T-helper 9 cell (primary cell): ENCODE measurements at places on chromosomes 6 and 20.

DNA sequence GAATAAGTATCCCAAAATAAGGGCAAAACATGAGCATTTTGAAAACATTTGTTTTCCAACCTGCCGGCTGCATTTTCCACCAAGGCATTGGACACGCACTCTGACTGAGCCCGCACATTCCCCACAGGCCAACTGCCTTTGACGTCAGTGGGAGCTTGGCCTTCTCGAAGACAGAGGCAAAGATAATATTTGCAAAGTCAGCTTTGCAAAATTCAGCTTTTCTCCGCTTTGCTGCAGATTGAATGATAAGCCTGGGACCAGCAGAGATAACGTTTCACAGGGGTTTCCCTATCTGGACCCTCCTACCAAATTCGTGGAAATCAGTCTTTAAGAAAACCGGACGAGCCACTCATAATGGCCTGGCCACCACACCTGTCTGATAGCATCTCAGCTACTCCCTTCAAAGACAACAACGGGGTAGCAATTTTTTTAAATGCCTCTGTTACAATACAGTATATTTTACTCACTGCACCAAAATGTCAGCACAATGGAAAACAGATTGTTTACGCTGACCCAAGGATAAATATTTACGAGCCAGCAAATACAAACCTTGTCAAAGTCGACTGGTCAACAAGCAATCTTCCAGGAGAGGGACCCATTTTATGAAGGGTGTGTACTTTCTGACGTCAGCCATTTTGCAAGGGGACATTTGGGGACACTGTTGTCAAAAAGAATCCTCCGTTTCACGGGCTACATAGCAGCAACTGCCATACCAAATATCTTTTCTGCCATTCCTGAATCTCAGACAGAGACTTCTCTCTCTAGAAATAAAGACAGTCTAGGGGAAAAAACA lies 100.5 kb downstream of the TFAP2A start:
- DNase-seq: no peak

DNA sequence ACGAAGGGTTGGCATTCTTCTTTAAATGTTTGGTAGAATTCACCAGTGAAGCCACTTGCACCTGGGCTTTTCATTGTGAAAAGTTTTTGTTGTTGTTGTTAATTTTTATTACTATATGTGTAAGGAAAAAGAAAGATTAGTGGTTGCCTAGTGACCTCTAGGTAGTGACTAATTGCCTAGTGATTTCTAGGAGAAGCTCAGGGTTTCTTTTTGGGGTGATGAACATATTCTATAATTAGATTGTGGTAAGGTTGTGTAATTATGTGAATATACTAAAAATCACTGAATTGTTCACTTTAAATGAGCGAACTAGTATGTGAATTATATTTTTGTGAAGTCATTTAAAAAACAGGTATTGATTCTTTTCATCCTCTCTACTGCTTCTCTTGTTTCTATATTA lies 123.8 kb upstream of the TMEM170B start:
- no peak for DNase-seq

GRCh38 chr6:51818520-51819022 lies 268.8 kb downstream of the PKHD1 start:
- DNase-seq: no peak

- no peak for DNase-seq
Measured at GRCh38 chr6:53059648-53060589, 5.3 kb upstream of the FBXO9 start.

- no peak for DNase-seq
Measured at GRCh38 chr6:150427037-150427602, 58.3 kb downstream of the IYD start.

DNA sequence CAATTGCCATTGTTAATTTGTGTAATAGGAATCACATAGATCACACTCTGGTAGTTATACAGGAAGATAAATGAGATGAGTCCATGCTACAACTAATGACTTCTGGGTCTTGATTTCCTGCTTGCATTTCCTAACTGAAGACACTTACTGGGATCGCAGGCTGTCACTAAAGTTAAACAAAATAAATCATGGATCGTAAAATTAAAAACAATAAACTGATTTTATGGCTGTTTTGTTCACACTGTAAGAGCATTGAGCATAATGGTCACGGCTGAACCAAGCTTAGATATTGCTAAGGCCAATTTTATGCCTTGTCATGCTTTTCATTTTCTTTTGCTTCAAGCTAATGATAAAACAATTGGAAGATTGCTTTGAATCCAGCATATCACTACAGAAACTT lies 332.5 kb upstream of the CITED2 start:
- DNase-seq: no peak

GRCh38 chr6:67880939-67881705 lies 754.0 kb upstream of the ADGRB3 start:
- DNase-seq: no peak

DNA sequence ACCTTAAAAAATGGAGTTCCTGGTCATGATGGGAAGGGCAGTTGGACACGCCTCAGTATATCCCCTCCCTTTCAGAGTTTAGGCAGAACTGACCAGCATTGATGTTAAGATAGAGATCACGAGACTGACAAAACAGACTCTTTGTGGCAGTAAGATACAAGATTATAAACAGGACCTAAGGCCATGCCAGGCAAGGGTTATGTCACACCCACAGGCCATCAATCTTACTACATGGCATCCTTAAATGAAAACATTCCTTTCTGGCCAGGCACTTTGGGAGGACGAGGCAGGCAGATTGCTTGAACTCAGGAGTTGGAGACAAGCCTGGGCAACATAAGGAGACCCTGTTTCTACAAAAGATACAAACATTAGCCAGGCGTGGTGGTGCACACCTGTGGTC lies 129.3 kb upstream of the MLN start:
- no peak for DNase-seq

- DNase-seq: no peak
Measured at GRCh38 chr6:2919401-2919800, 16.3 kb upstream of the SERPINB9 start.

DNA sequence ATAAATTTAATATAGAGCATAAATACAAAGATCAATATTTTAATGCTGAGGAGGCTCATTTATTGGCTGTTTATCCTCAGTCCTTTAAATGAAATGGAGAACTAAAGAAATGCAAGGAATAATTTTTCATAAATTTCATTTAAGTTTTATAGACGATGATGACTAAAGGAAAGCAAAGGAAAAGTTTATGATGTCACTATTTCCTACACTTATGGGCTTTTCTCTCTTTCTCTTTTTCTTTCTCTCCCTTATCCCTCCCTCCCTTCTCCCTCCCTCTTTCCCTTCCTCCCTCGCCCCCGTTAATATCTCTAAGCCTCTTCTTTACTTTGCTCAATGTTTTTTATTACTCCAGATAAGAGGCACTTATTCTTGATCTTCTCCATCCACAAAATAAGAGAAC lies 889.7 kb upstream of the FLRT3 start:
- DNase-seq: no peak

DNA sequence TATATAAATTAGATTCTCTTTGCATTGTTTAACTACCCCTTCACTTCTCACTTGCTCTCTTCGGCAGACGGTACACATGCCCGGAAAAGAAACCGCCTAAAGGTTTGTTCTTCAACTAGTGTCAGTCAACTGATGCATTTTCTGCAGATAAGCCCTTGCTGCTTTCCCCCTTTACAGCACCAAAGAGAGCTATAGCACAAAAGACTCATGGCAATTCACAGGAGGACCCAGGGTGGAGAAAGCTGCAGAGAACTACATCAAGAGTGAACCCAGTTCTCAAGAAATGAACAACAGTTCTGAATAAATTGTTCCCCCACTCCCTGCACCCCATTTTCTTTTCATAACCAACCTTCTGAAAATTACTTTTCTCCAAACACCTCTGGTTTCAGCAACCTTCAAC lies 8.9 kb downstream of the CD164 start:
- no peak for DNase-seq

GRCh38 chr20:38222923-38223742 lies 37.4 kb downstream of the KIAA1755 start:
- no peak for DNase-seq

- no peak for DNase-seq
Measured at GRCh38 chr6:36622901-36623546, 28.9 kb downstream of the SRSF3 start.

DNA sequence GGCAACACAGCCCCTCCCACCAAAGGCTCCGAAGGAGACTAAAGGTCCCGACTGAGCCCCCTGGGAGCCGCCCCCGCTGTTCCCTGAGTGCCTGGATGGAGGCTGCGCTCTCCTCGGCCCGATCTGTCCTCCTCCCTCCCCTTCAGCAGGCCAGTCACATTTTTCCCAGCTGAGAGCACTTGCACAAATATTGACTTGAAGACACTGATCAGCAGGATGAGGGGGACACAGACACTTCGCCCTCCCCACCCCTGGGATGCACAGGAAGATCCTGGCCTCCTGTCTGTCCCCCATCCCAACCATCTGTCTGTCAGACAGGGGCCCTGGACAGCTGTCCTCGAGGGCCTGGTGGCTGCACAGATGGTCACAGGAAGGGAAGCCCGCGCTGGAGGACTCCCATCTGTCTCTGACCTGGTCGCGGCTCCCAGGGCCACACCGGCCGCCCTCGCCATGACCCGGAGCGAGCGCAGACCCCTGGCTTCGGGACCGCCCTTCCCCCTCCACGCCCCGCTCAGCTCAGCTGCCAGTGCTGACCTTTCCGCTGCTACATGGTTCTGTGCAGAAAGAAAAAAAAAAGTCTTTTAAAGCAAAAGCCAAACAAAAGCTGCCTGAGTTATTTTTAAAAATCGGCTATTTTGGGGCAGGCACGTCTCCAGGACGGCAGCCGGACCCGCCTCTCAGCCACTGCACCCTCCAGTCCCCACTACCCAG lies 11.1 kb downstream of the LAMA5 start:
- DNase-seq: no peak

DNA sequence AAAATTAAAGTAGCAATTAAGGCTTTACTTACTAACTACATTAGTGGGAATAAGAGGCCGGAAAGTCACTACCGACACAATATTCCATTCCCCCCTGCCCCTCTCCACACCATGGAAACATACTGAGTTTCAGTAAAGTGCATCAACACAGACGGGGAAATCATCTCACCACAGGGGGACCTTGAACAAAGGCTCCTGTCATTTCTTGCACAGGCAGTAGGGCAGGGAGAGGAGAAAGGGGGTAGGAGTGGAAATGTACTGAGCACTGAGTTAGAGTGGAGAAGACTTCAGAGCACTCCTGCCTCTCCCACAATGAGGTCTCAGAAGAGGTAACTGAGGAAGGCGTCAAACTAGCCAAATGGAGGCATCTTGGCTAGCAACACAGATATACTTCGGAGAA lies 1426.9 kb upstream of the EYS start:
- DNase-seq: no peak

DNA sequence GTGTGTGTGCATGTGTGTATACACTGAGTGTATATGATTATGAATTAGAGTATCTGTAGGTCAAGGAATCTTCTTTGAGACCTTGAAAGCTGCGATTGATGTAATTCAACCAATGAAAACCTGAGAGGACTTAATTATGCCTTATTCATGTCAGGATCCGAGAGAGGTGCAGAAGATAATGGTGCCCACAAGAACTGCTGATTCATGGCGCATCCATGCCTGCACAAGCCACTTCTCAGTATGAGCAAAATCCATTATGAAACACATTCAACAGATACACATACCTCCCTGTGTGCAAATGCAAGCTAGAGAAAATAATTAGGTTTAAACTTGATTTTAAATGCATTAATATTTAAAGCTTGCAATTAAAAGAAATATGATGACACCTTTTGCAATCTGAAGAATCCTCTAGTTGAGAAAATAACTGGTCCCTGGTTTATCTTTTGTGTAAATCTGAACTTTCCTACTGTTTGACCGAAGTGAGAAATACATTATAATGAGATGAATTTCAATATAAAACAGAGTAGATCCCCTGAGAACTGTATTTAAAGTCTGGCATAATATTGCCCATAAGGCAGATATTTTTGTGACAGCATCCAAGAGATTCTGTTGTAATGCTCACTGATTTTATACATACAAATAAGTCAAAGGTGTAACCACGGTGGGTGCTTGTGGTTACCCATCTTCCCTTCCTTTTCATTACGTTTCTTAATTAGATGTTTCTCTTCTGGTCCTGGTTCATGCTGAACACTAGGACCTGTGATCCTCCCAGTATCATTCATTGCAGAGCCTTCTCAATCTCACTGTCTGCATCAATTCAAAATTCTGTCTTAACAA lies 45.6 kb downstream of the LY86 start:
- DNase-seq: no peak

GRCh38 chr6:88161940-88162339 lies 4.2 kb downstream of the CNR1 start:
- no peak for DNase-seq

- peak; percentile 29 for DNase-seq
Measured at GRCh38 chr6:106997392-106998158, 23.0 kb upstream of the CD24 start.

DNA sequence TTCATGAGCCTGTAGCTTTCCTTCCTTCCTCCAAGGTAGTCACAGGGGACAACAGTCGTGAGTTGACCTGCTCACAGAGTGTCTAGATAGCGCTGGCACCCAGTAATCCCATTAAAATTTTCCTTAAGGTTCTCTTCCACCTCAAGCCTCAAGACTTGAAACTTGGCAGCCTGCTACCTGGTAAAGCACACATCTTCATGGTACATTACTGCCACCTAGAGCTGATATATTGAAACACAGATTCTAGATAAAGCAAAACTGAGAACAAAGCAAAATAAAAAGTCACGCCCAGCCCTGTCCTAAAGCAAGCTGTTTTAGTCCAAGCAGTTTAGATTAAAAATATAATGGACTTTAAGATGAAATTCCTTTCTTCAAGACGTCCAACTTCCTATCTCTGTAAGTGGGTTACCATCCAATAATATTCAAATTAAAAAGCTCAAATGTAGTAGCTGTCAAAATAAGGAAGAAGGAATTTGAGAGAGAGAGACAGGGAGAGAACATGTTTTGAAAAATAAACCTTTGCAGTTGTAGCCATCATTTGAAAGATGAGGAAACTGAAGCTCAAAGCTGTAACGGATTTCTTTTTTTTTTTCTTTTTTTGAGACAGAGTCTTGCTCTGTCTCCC lies 50.7 kb upstream of the CD83 start:
- DNase-seq: no peak
